ENCODE measurements at places on chromosomes 11 and 22.

DNA sequence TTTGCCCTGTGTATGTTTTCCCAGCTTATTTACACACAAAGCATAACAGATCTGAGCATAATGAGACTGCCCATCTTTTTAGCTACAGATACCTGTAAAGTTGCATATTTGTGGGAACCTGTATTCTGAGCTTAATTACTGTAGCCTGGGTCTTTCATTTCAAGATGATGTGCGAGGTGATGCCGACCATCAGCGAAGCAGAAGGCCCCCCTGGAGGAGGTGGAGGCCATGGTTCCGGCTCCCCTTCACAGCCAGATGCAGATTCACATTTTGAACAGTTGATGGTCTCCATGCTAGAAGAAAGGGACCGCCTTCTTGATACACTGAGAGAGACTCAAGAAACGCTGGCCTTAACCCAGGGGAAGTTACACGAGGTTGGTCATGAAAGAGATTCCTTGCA, 1.5 kb downstream of the PPFIA1 start:
- no peak for DNase-seq

DNA sequence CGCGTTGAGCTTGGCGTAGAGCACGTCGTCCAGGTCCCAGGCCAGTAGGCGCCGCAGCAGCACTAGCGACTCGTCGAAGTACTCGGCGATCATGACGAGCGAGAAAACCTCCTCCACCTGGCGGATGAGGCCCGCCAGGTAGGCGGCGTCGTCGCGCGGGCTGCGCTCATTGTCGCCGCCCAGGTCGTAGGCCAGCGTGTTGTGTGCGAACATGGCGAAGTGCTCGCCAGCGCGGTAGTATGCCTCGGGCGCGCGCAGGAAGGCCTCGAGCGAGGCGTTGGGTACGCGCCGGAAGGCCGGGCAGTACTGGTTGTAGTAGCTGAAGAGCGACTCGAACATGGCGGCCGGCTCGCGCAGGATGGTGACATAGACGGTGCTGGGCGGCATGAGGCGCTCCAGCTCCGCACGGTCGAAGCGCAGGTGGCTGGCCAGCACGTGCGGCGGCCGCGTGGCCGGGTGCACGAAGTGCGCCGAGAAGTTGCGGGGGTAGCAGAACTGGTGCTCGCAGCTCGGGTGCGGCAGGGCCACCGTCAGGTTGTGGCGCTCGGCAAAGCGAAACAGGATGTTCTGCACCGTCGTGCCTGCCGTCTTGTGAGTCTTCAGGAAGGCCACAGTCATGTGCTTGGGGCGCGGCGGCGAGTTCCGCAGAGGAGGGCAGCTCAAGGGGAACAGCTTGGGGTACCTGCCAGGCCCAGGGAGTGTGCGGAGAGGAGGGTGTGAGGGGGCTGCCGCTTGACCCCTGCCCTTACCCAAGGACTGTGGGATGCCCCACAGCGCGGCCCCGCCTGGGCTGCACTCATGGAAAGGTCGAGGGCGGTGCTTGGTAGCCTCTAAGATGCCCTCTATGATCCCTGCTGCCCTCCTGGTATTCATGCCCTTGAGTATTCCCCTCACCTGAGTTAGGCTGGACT, 5.7 kb downstream of the GAL3ST3 start:
- DNase-seq, result no peak

DNA sequence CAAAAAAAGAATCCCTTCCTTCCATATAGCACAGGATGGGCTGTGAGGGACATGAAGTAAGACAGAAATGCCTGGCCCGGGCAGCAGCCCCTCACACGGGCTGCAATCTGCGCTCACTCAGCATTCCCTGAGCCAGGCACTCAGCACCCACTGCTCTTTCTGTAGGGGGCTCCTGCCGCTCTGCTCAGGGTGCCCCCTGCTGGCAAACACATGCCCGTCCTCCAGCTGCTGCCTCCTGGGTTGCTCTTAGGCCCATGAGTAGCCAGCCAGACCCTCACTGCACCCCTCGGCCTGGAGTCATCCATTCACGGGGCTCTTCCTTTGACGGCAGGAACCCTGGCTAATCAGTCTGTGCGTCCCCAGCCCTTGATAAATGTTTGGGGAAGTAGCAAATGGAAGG, 6.9 kb downstream of the MCAT start:
- DNase-seq, result no peak

GRCh38 chr11:9094420-9094819, 3.0 kb upstream of the SCUBE2 start:
- no peak for DNase-seq

Measured in NCI-H1105 (cell line).